ENCODE measurements at places on chromosomes 16 and 17.

DNA sequence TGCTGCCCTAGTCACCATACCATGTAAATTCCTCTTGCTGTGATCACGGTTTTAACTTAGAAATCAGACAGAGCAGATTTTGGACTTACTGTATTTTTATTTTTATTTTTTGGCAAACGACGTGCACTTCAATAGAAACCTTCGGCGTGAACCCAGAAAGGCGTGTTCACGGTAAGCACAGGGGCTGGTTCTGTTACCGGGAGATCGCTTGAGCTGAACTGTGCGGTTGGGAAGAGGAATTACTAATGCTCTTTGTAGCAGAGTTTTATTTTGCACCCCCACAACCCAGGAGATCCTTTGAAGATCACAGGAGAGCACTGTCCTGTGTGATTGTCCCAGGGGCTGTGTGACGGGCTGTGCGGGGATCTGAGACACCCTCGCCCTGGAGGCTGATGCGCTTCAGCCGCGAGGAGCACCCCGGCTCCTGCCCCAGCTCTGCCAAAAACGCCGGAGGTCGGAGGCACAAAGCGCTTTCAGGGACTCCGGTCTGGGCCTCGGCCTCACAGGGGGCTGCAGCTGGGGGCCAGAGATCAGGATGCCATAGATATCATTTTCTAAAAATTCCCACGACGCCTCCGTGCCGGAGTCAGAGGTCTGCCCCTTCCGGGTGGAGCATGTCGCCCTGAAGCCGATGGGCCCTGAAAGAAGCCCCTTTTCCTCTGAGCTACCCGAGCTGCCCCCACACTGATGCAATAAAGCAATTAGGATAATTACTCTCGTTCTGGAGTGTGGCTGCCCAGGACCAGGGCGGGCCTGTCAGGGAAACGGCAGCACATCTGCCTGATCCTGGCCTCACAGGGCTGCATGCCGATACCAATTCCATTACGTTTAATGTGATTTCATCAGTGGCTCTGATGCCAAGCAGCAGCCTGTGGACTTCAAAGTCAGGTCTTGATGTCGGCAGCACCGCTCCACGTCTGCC is 71.8 kb downstream of the LMF1 start:
- DNase-seq: no peak

- DNase-seq: no peak
These were observed 442.6 kb downstream of the SHISA9 start for GRCh38 chr16:13344001-13344400.

DNA sequence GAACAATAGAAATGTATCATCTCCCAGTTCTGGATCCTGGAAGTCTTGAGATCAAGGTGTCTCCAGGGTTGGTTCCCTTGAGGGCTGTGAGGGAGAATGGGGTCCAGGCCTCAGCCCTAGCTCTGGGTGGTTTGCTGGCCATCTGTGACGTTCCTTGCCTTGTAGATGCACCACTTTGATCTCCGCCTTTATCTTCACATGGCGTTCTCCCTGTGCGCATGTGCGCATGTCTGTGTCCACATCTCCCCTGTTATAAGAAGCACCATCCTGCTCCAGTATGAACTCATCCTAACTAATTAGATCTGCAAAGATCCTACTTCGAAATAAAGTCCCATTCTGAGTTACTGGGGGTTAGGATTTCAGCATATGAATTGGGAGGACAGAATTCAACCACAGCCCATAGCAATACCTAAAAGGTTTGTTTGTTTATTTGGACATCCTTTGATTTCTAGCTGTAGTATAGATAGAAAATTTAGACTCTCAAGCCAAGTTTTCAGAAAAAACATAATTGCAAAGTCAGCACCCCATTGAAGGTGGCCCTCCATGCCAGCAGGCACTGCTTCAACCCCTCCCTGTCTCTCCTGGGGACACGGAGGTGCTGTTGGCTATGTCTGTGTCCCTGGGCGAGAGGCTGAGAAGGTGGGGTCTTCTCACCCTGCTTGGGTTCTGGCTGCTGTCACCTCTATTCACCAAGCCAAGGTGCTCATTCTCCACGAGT is 2.8 kb upstream of the TMEM238L start:
- no peak for DNase-seq

GRCh38 chr17:69857412-69857835 is 217.6 kb upstream of the KCNJ16 start:
- DNase-seq: no peak

DNA sequence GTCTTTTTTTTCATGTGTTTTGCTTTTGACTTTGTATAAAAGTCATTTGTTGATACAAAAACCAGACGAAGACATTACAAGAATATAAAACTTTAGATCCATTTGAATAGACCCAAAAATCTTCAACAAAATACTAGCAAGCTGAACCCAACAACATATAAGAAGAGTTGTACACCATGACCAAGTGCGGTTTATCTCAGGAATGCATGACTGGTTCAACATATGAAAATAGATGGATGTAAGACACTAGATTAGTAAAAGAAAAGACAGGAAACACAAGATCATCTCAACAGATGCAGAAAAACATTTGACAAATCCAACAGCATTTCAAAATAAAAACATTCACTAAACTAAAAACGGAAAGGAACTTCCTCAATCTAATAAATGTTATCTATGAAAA is 69.0 kb downstream of the TBC1D16 start:
- no peak for DNase-seq

DNA sequence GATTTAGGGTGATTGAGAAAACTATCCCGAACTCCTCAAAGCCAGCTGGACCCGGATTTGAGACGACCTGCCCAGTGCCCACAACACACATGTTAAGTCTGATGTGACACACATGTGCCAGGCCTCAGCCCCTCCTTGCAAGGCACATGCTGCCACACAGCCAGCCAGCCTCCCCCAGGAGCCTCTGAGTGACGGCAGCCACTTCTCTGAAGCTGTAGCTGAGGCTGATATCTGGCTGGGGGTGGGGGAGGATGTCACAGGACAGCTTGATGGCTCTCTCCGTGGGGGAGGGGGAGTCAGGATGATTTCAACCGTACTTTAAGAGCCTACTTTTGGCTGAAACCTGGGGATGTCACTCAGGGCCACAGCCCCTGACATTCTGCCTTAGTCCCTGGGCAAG is 40.9 kb downstream of the SRCIN1 start:
- no peak for DNase-seq

GRCh38 chr17:48307814-48308411 is 122.1 kb downstream of the SKAP1 start:
- DNase-seq: peak; percentile 32

- DNase-seq: no peak
These were observed 2.8 kb downstream of the HAPSTR1 start for GRCh38 chr16:9094011-9094846.

DNA sequence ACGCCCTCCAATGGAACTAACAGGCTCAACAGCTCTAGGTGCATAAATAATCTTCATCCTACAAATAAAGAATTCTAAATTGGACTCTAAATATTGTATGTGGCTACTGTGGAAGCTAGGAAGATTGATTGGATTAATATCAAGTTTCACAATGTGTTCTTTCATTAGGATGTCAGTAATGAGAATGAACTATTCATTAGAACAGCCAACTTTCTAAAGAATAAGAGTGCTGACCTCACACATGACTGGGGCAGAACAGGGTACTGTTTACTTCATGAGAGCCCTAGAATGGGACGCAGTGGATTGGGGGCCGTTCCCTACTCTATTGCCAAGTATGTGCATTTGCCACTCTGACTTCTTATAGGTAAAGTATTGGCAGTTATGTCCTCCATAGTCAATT is 528.2 kb upstream of the RBFOX1 start:
- DNase-seq: no peak

GRCh38 chr16:84331998-84332780 is 36.1 kb upstream of the ATP2C2 start:
- no peak for DNase-seq

DNA sequence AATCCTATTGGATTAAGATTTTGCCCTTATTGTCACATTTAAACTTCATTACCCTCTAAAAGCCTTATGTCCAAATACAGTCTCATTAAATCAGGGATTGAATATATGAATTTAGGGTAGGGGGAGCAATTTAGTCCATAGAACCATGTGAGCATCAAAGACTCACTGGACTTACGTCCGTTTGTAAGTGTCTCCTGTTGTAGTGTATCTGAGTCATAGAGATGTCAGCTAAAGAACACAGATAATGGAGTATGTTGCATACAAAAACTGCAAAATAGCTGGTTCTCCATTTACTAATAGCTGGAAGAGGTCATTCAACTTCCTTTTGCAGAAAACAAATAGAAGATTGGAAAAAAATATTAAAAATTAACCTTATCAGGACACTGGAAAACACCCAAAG is 599.1 kb upstream of the SOX9 start:
- no peak for DNase-seq

- no peak for DNase-seq
These were observed 22.9 kb upstream of the RPL13 start for GRCh38 chr16:89537549-89537925.

DNA sequence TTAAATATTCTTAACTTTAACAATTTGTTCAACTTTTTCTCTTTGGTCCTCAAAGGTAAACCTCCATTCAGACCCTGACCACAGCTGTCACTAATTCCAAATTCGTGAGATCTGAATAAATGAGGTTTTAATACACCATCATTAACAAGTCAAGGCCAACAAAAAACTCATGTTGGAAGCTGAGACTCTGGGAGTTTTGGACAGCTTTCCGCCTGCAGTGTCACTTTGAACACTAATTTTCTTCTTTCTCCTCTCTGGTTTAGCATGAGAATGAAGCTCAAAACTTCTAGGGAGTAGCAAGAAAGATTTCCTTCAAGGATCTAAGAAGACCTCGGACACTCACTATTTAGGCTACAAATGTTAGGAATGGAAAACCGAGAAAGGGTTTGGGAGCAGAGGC is 32.7 kb upstream of the DNAH9 start:
- DNase-seq: no peak

- no peak for DNase-seq
These were observed 1.7 kb downstream of the SMARCE1 start for GRCh38 chr17:40645943-40646342.

GRCh38 chr16:73823205-73823849 is 473.3 kb upstream of the PSMD7 start:
- DNase-seq: no peak

- peak; percentile 63 for DNase-seq
These were observed 5.2 kb downstream of the USP7 start for GRCh38 chr16:8958344-8959167.

DNA sequence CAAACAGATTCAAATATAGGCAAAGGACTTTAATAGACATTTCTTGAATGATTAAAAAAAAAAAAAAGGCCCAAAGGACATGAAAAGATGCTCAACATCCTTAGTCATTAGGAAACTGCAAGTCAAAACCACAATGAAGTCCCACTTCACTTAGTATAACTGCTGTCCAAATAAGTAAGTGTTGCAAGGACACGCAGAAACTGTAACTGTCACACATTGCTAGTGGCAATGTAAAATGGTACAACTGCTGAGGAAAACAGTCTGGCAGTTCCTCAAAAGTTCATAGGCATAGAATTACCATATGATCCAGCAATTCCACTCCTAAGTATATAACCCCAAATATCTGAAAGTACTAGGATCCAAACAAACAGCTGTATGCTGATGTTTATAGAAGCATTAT is 112.7 kb downstream of the BRIP1 start:
- DNase-seq: no peak

GRCh38 chr17:50681263-50682200 is 26.2 kb downstream of the ANKRD40 start:
- no peak for DNase-seq

GRCh38 chr16:24544640-24545039 is 5.3 kb downstream of the RBBP6 start:
- no peak for DNase-seq

DNA sequence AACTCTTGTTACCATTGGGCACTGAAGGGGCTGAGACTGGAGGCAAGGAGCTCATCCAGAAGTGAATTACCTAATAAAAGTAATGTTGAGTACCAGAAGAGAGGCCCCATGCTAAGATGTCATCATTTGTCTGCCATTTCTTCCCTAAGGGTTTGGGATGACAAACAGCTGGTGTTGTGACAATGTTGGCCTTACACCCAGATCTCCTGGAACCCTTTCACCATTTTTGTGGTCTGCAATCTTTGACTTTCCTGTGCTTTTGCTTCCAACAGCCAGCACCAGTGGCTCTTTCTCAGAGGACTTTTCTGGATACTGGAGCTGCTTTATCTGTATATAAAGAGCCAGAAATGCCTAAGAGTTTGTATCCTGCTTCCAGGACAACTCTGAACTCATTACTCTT is 84.1 kb downstream of the SHISA9 start:
- no peak for DNase-seq

DNA sequence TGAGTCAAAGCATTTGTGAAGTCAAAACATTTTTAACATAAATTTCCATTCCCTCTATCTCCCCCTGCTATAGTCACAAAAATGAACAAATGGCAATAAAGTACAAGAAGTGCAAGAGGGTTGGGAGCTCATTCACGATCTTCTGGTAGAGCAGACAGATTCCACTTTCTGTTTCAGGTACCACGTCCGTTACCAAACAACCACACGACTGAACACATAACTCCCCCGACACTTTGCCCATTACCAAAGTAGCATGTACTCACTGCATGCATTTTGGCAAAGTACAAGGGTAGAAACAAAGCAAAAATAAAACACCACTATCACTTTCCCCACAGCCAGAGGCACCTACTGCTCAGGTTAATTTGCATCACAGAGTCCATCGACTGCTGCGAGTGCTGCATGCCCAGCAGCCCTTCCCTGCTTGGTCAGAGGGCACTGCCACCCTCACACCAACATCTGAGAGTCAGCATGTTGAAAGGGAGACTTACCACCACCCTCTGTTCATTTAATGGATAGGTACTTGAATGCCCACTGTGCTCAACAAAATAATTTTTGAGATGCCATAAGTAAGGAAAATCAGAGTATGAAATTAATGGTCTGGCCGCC is 150.3 kb upstream of the AXIN2 start:
- no peak for DNase-seq

- peak; percentile 82 for DNase-seq
These were observed 21.8 kb downstream of the KATNB1 start for GRCh38 chr16:57757326-57757786.

GRCh38 chr16:78474762-78475161 is 375.3 kb downstream of the WWOX start:
- no peak for DNase-seq

DNA sequence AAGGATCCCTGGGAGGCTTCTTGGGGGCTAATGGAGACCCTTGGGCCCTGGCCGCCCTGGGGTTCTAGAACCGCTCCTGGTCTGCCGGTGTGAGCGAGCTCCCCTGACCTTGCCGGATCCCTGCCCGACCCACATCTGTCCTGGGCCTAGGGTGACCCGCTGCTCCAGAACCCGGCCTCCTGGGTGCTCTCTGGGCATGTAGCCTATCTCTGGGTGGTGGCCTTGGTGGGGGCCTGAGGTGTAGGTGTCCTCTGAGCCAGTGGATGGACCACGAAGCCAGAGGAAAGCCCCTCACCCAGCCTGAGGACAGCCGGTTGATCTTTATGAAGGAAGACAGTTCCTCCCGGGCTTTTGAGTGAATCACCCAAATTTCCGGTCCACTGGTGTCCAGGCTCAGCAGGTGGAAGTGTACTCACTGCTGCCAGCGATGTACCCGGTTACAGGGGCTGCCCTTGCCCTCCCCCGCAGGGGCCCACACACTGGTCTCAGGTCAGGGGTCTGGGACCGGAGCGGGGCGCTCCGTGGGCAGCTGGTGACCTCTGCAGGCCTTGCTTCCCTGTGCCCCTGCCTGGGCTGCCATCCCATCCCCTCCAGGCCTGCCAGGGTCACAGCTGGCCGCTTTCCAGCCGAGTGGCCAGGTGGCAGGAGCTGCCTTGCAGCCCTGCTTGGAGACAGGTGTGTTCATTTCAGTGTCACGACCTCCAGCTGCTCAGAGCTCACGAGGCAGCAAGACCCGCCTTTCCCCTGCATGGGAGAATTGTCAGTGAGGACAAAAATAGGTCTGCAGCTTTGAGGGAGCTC is 10.5 kb upstream of the GSE1 start:
- no peak for DNase-seq
